Caco-2 (cell line): ENCODE measurements at places on chromosomes 2 and 18. TPM values are rescaled to one million over a fixed set of nuclear protein-coding genes. Genes with fewer than 3 reads are reported as not detected.

The CPO gene
- not detected in 2 replicates for total RNA-seq

The NPPC gene
- total RNA-seq = not detected in 2 replicates

The CD8A gene
- 1.5 and 1.6 TPM in 2 replicates for total RNA-seq

The CASP10 gene
- 5.8 and 5.9 TPM in 2 replicates for total RNA-seq
